ENCODE measurements at places on chromosomes 4 and X. TPM values are rescaled to one million over a fixed set of nuclear protein-coding genes. Genes with fewer than 3 reads are reported as not detected.

DNA sequence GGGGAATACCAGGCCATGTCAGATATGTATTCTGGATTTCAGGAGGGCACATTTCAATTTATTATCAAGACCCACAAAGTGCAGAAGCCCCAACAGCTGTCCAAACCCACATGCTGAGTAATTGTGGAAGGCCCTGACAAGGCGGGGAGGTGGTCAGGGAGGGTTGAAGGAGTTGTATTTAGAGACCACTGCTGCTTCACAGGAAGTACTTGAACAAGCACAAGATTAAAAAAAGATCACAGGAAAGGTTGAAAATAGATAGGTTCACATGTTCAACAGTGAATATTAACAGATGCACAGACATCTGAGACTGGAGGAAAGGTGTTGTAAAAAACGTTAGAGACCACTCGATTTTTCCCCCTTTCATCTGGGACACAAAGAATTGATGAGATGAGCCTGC is 17.9 kb downstream of the ATP8A1 start:
- ATAC-seq = peak; percentile 25

DNA sequence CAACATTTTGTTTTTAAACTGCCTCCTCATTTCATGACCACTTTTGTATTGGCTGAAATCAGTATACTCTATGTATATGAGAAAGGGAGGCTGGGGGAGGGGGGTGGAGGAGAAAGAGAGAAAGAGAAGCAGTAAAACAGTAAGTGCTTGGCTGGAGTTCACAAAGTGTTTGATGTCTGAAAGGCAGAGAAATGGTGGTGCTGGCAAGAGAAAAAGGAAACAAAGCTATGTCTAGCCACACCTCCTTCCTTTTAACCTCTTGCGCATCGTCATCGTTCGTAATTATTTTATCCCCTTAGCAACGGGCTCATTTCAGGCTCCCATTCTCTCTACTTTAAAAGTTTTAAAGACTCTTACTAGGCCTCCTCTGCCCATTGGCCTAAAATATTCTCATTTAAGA is 25.6 kb downstream of the RPA4 start:
- ATAC-seq = peak; percentile 40

The MAGT1 gene
- total RNA-seq = 28.6 TPM

DNA sequence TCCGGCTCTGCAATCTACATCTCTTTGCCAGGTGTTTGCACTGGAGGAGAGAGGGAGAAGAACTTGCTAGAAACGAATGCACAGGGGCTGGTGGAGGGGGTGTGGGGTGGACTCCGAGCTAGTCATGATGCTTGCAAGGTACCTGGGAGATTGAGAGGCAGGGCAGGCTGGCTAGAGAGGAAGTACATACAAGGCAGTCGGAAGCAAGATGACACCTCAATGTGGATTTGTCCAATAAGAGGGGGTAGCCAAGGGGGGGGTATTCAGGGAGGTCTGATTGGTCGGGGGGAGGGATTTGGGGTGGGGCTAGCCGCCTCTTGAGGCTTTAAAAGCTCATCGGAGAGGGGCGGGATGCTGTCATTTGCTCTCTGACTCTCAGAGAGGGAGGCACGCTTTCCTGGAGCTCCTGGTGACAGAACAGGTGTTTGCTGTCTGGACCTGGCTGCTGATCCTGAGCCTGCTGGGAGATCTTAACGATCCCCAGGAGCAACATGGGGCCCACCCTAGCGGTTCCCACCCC is at the start of gene GPR50:
Gene GPR50, plus strand, starts transcription at position 354 of the 520 bp plus-strand sequence. Its CDS starts 138 bp downstream, at position 492.
- no peak for ATAC-seq

GRCh38 chr4:121269001-121269400 is 104.9 kb upstream of the TNIP3 start:
- ATAC-seq = no peak

DNA sequence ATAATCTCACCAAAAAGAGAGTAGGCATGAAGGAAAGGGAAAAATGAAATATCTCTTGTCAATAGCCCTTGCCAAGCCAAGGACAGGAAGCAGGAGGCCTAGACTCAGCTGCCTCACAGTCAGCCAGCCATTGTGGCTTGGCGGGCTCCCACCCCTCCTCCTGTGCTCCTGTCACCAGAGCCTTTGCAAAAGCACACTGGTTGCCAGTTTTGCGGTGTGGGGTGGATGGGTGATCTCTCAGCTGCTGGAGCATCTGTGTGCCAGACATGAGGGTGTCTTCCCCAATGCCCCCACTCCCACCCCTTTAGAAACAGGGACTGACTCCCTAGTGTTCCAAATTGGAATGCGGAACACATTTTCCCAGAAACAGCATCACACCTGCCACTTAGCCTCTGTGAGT is 26.1 kb downstream of the ARHGEF6 start:
- ATAC-seq = no peak

The SMARCA1 gene
- total RNA-seq = not detected

- ATAC-seq = no peak
Measured at GRCh38 chr4:105613306-105613705, 60.9 kb downstream of the ARHGEF38 start.

DNA sequence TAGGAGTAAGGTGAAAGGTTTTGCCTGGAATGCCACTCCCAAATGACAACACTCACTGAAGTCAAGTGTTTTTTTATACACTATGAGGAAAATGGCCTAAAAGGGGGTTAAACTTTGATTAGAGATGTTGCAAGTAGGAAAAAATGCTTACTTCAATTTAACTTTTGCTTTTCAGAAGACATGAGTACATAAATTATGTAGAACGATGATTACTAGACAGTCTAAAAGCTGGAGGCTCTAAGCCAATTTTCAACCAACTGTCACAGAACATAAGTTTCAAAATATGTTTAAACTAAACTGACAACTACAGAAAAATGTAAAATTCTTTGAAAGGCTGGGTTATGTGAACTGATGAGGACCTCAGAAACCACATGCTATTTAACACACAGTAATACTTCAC is 83.4 kb downstream of the SHISA3 start:
- ATAC-seq = no peak

The DMRTC1 gene
- total RNA-seq = 0.37 TPM

DNA sequence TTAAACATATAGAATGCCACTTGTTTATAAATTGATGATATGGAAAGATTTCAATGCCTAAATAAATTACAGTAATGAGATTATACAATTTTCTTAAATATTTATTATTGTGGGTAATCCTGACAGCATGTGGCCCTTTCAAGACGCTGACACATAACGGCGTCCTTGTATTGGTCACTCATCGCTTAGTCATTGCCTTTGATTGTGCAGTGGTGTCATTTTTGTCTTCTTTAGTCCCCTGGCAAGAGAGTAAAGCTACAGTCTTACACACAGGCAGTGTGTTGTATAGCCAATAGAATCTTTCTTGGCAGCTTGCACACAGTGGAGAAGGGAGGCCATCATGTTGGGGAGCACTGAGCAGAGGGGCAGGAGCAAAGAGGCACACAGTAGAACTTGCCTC is 361.8 kb upstream of the GALNT7 start:
- no peak for ATAC-seq

GRCh38 chr4:42865572-42866189 is 26.8 kb upstream of the GRXCR1 start:
- ATAC-seq = peak; percentile 42

GRCh38 chr4:26140150-26140898 is 180.5 kb upstream of the RBPJ start:
- peak; percentile 15 for ATAC-seq
